B cell (primary cell): ENCODE measurements at places on chromosomes 5 and 9. TPM values are rescaled to one million over a fixed set of nuclear protein-coding genes. Genes with fewer than 3 reads are reported as not detected.

Gene TLE1
- total RNA-seq: 27.6 and 33.5 TPM in 2 replicates

Gene SUB1
- 117 and 123 TPM in 2 replicates for total RNA-seq

Gene ARSI
- total RNA-seq: 0.10 TPM in 1 of 2 replicates, not detected in the other

Gene TRIM36
- 0.39 and 1.6 TPM in 2 replicates for total RNA-seq

Gene ZFP2
- 1.8 and 2.2 TPM in 2 replicates for total RNA-seq

Gene TTF1
- total RNA-seq: 26.3 and 28.5 TPM in 2 replicates

Gene KIAA0825
- 2.7 and 3.0 TPM in 2 replicates for total RNA-seq

Gene ACOT12
- not detected in 2 replicates for total RNA-seq

Gene CNTNAP3
- total RNA-seq: 0.58 and 0.94 TPM in 2 replicates

Gene SLC45A2
- total RNA-seq: 0.39 TPM in 1 of 2 replicates, not detected in the other

Gene ITGA2
- total RNA-seq: not detected in 2 replicates

Gene PLAC8L1
- total RNA-seq: 0.49 and 0.51 TPM in 2 replicates

Gene OR1Q1
- not detected in 2 replicates for total RNA-seq

Gene SPATA31A5
- total RNA-seq: not detected in 2 replicates

Gene ZNF79
- 16.1 and 17.7 TPM in 2 replicates for total RNA-seq

Gene TICAM2
- total RNA-seq: 4.9 and 5.4 TPM in 2 replicates

Gene CCDC112
- 9.6 and 11.1 TPM in 2 replicates for total RNA-seq

Gene SPATA31C1
- not detected in 2 replicates for total RNA-seq

Gene CDC42SE2
- total RNA-seq: 161 and 162 TPM in 2 replicates

Gene SLC34A1
- not detected in 2 replicates for total RNA-seq
